ENCODE measurements at places on chromosomes 1 and 21. TPM values are rescaled to one million over a fixed set of nuclear protein-coding genes. Genes with fewer than 3 reads are reported as not detected.

- DNase-seq, result no peak
- no peak overlapping the region for H3K27ac ChIP-seq
- H3K36me3 ChIP-seq, result peaks cover 42% of the 10 kb centered on the region
- no peak overlapping the region for H3K4me3 ChIP-seq
- H3K4me1 ChIP-seq, result no peaks in the 10 kb centered on the region
Observed at GRCh38 chr1:244409701-244410100, 42.0 kb downstream of the ADSS2 start.

- H3K27ac ChIP-seq, result no peak overlapping the region
- H3K36me3 ChIP-seq, result no peaks in the 10 kb centered on the region
- no peaks in the 10 kb centered on the region for H3K27me3 ChIP-seq
- peaks cover 7% of the 10 kb centered on the region for H3K4me1 ChIP-seq
- no peak overlapping the region for H3K4me3 ChIP-seq
- DNase-seq, result no peak
Observed at GRCh38 chr21:33199100-33199464, 30.7 kb upstream of the IFNAR2 start.

GRCh38 chr1:109160071-109160840 is 46.3 kb downstream of the ELAPOR1 start:
- H3K27ac ChIP-seq, result no peak overlapping the region
- no peak overlapping the region for H3K4me3 ChIP-seq
- H3K36me3 ChIP-seq, result no peaks in the 10 kb centered on the region
- no peaks in the 10 kb centered on the region for H3K27me3 ChIP-seq
- H3K4me1 ChIP-seq, result peaks cover 7% of the 10 kb centered on the region
- DNase-seq, result no peak

GRCh38 chr1:3948344-3948743 is 48.3 kb upstream of the C1orf174 start:
- no peaks in the 10 kb centered on the region for H3K27me3 ChIP-seq
- H3K36me3 ChIP-seq, result no peaks in the 10 kb centered on the region
- H3K4me1 ChIP-seq, result no peaks in the 10 kb centered on the region
- H3K27ac ChIP-seq, result no peak overlapping the region
- H3K4me3 ChIP-seq, result no peak overlapping the region

DNA sequence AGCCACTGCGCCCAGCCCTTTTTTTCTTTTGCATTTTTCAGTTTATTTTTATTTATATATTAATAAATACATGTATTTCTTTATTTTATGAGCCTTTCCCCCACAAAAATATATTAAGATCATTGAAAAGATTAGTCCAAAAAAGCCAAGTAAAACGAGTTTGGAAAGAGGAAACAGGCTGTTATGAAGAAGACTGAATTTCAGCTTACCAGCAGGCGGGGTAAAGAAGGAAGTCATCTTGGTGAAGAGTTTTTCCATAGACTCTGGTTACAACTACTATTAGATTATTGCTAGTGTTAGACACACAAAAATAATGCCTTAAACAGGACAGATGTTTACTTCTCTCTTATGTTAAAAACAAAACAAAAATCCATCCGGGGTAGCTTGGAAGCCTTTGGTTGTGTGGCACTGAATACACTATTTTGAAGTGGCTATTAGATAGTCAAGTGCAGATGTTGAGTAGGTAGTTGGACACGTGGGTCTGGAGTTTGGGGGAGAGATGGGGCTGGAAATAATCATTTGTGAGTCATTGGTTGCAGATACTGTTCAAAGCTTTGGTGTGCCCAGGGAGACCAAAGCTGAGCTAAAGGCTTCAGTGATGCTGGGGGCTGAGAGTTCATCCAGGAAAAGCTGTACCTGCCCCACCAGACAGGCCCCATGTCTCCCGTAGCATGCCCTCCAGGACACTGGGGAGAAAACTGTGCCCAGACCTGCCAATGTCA is 8.7 kb upstream of the LRRC71 start:
- H3K4me1 ChIP-seq, result no peaks in the 10 kb centered on the region
- no peak overlapping the region for H3K27ac ChIP-seq
- H3K36me3 ChIP-seq, result no peaks in the 10 kb centered on the region
- H3K4me3 ChIP-seq, result no peak overlapping the region

DNA sequence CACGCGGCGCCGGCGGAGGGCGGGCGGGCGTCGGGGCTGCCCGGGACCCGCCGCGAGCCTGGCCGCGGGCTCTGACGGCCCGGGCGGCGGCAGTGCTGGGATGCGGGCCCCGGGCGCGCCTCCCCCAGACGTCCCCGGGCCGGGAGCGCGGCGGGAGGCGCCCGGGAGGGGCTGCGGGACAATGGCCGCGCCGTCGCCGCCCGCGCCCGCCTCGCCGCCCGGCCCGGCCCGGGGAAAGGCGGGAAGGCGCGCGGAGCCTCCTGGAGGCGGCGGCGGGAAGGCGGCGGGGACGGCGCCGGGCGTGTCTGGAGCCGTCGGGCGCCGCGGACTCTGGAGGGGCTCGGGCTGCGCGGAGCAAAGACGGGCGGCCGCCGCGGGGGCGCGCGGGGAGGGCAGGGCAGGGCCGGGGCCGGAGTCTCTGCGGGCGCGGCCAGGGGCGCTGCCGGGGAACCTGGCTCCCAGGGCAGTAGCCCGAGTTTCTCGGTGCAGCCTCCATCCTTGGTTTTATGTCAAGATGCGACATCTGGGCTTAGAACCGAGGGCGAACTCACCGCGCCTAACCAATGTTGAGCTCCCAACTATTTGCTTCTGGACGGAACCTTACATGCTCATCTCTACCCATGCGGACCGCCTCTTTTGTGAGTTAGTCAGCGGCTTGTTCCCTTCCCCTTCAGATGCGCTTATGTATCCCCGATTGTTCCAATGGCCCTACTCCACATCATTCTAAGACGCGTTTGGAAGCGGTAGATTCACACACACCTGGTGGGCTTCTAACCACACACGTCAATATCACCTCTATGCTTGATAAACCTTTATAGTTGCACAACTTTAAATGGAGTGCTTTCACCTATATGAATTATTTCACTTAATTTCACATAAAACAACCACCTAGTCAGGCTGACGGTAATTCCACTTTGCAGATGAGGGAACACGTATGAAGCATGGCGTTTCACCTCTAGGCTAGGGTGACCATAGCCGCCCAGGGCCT is 651 bp downstream of the ZBTB8A start:
- peak overlapping the region; percentile 32 for H3K4me3 ChIP-seq
- H3K36me3 ChIP-seq, result no peaks in the 10 kb centered on the region
- H3K4me1 ChIP-seq, result peaks cover 5% of the 10 kb centered on the region
- H3K27ac ChIP-seq, result peak overlapping the region; percentile 40
- peaks cover 20% of the 10 kb centered on the region for H3K27me3 ChIP-seq

GRCh38 chr1:212466437-212466836 is 33.7 kb downstream of the NENF start:
- no peaks in the 10 kb centered on the region for H3K4me1 ChIP-seq
- H3K27ac ChIP-seq, result no peak overlapping the region
- no peaks in the 10 kb centered on the region for H3K36me3 ChIP-seq
- DNase-seq, result no peak

DNA sequence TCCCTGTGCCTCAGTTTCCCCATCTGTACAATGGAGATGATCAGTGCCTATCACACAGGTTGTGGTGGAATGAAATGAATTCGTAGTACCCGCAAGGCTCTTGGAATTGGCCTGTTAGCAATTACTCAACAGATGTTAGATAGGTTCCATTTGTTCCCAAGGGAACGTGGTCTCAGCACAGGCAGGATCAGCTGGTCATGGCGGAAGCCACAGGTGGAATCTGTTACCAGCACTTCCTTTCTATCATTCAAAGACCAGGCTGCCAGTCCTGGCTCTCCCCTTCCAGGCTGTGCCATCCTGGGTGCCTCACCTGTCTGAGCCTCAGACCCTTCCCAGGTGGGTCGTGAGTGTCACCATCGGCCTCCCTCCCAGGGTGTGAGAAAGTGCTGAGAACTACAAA is 61.5 kb downstream of the FBXO2 start:
- H3K27me3 ChIP-seq, result no peaks in the 10 kb centered on the region
- H3K36me3 ChIP-seq, result no peaks in the 10 kb centered on the region
- no peak overlapping the region for H3K4me3 ChIP-seq
- H3K27ac ChIP-seq, result no peak overlapping the region

DNA sequence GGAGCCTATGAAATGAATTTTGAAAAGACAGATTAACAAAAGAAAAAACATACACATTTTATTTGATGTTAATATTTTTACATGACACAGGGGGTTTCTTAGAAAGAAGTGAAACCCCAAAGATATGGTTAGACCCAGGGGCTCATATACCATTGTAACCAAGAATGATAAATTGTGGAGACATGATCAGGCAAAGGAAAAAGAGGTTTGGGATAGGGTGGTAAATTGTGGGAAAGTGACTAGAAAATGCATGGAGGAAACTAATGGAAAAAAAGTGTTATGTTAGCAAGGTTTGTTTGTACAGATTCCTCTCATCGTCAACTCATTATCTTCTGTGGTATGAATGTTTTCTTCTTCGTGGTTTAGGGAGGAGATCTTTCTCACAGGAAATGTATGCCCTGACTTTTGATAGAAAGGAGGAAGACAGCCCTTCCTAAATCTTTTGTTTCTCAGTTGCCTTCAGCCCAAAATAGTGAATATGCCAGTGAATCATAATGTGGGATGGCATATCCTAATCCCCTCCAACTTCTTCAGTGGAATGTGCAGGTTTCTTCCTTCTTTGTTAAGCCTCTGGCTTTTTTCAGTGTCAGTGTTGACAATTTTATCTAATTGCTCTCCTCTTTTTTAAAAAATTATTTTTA is 140.4 kb upstream of the UBE2U start:
- H3K4me3 ChIP-seq, result no peak overlapping the region
- no peaks in the 10 kb centered on the region for H3K4me1 ChIP-seq
- H3K36me3 ChIP-seq, result no peaks in the 10 kb centered on the region

DNA sequence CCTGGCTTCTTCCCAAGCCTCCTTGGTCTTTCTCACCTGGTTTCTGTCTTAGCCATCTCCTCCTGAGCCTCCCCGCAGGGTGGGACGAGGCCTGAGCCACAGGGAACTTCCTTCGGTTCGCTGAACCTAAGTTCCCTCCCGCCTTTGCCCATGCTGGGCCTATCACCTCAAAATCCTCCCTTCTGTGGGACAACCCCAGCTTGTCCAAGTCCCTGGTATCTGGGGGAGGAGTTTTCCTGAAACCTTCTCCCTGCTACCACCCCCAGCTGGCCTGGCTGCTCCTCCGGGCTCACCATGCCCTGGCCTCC is 27.7 kb upstream of the VPS13D start:
- H3K36me3 ChIP-seq, result peaks cover 16% of the 10 kb centered on the region
- peaks cover 41% of the 10 kb centered on the region for H3K4me1 ChIP-seq
- no peak overlapping the region for H3K4me3 ChIP-seq
- DNase-seq, result no peak
- H3K27me3 ChIP-seq, result no peaks in the 10 kb centered on the region
- peak overlapping the region; percentile 47 for H3K27ac ChIP-seq

- no peak overlapping the region for H3K27ac ChIP-seq
- no peaks in the 10 kb centered on the region for H3K27me3 ChIP-seq
- no peak overlapping the region for H3K4me3 ChIP-seq
- H3K36me3 ChIP-seq, result no peaks in the 10 kb centered on the region
- no peaks in the 10 kb centered on the region for H3K4me1 ChIP-seq
Observed at GRCh38 chr1:107394301-107394700, 253.5 kb downstream of the NTNG1 start.

DNA sequence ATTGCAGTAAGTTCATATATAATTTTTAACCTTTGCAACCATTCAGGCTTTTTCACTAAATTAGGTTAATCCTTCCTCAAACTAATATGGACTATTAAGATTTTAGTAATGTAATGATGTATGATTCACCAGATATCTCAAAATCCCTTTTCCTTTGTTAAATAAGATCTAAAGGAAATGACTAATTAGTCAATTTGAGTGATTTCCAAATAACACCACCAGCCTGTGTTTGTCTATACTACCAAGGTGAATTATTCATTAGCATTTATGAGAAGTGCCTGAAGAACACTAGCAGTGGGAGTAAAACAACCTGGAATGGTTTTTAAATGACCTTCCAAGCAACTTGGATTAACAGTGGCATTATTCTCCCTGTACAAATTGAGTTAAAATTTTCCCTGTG is 670.6 kb upstream of the PKN2 start:
- no peak overlapping the region for H3K27ac ChIP-seq
- no peak for DNase-seq
- no peaks in the 10 kb centered on the region for H3K27me3 ChIP-seq
- no peak overlapping the region for H3K4me3 ChIP-seq
- H3K4me1 ChIP-seq, result no peaks in the 10 kb centered on the region

The FAM72D gene
- total RNA-seq, result 9.4 TPM

The ZNF436 gene
- 6.4 TPM for total RNA-seq

The POU3F1 gene
- total RNA-seq, result 0.57 TPM

The KIF17 gene
- not detected for total RNA-seq

The COP1 gene
- total RNA-seq, result 43.0 TPM

The HOOK1 gene
- 4.4 TPM for total RNA-seq

The NDUFS5 gene
- 192 TPM for total RNA-seq

The LRRC53 gene
- total RNA-seq, result not detected

The S100A3 gene
- not detected for total RNA-seq
